Subcutaneous preadipocyte (primary cell): ENCODE measurements at places on chromosomes 7 and 10. TPM values are rescaled to one million over a fixed set of nuclear protein-coding genes. Genes with fewer than 3 reads are reported as not detected.

MOGAT3 gene
- not detected in 2 replicates for total RNA-seq

STEAP1 gene
- 83.1 and 152 TPM in 2 replicates for total RNA-seq

ADAM8 gene
- total RNA-seq = 0.73 and 1.4 TPM in 2 replicates

JCAD gene
- total RNA-seq = 2.7 and 5.5 TPM in 2 replicates

CACNA2D1 gene
- 45.9 and 48.5 TPM in 2 replicates for total RNA-seq

SUN3 gene
- total RNA-seq = not detected in 2 replicates

PAX4 gene
- total RNA-seq = not detected in 2 replicates

PRKG1 gene
- total RNA-seq = 15.6 and 20.6 TPM in 2 replicates

SMO gene
- total RNA-seq = 3.7 and 4.0 TPM in 2 replicates

STEAP1B gene
- total RNA-seq = 22.8 and 52.0 TPM in 2 replicates

FAM131B gene
- 1.6 and 2.6 TPM in 2 replicates for total RNA-seq

SH2D4B gene
- total RNA-seq = not detected in 2 replicates

AKR1C4 gene
- not detected in 2 replicates for total RNA-seq

LLCFC1 gene
- total RNA-seq = not detected in 2 replicates

SLC26A4 gene
- 0.37 and 0.39 TPM in 2 replicates for total RNA-seq

SUMF2 gene
- 153 and 177 TPM in 2 replicates for total RNA-seq
